ENCODE measurements at places on chromosomes 7 and 10.

DNA sequence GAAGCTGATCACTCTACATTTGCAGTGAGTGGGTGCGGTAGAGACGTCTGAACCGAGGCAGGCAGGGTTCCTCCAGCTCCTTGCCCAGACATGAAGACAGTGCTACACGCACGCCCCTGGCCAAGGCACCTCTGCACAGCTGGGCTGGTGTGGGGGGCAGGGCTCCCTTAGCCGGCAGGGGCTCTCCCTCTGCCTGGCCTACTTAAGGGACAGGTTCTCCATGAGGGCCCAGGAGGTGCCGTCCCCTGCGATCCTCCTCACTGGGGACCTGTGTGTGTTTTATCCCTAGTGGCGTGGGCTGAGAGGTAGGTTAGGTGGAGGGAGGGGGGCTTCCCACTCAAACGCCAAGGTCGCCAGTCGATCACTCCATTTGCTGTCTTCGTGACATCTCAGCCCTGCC, 35.3 kb downstream of the IL15RA start:
- no peak for DNase-seq

GRCh38 chr7:16758036-16758435, 4.5 kb downstream of the TSPAN13 start:
- DNase-seq: no peak

- DNase-seq: no peak
Observed at GRCh38 chr7:30047124-30047523, 18.9 kb downstream of the PLEKHA8 start.

GRCh38 chr7:2843711-2844152, 376 bp downstream of the GNA12 start:
- no peak for DNase-seq
